Activated T-helper 17 cell treated with anti-CD3 and anti-CD28 coated beads, Interleukin-2, amount 50 U/mL, for 72 hours (primary cell): ENCODE measurements at places on chromosomes 6 and 20. TPM values are rescaled to one million over a fixed set of nuclear protein-coding genes. Genes with fewer than 3 reads are reported as not detected.

DNA sequence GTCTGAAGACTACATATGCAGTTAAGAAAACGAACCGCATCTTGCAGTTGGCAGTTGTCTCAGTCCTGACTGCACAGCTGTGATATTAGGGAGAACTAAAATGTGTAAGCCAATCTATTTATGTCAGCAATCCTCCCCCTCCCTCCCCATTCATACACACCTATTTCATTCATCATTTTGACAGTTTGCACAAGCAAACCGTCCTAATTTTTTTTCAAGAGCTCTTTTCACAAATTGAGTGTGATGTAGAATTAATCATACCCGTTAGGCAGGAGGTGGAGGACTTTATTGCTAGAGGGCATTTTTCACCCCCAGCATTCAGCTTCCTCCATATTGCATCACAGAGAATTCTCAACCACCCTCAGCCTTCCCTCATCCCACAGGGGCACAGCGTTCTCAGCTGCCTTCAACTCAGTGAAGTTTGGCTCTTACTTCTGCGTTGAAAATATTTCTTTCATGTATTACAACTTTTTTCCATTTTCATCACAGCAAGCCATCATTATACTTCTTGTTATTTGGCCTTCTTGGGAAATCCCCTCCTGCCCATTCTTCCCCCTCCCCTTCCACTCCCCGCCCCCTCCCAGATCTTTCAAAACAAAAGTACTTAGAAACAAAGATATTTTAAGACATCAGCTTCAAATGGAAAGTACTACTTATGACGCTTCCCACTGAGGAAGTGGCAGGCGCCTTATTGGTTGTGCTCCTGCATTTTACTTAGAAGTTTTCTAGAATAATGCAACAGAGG, 37.5 kb downstream of the NOX3 start:
- peak; percentile 85 for ATAC-seq

- no peak for ATAC-seq
Measured at GRCh38 chr6:154157706-154158105, 118.7 kb downstream of the OPRM1 start.

DNA sequence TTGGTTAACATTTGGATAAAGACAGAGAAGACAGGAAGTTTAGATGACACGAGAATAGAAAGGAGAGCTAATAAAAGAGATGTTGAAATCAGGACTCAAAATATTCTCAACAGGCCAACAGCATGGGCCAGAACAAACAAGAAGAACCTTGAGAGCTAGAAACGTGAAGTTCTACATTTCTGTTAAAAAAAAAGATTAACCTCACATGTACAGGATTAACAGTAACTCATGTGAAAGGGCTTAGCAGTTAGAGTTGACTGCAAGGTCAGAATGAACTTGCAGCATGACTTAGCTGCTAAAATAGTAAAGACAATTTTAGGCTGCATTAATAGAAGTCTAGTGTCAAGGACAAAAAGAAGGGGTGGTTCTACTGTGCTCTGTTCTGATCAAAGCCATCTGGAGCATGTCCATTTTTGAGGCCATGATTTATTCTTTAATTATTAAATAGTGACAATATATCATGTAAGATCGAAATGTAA, 331.1 kb upstream of the HSF2 start:
- no peak for ATAC-seq

- ATAC-seq = no peak
Measured at GRCh38 chr6:68008445-68008844, 626.6 kb upstream of the ADGRB3 start.

DNA sequence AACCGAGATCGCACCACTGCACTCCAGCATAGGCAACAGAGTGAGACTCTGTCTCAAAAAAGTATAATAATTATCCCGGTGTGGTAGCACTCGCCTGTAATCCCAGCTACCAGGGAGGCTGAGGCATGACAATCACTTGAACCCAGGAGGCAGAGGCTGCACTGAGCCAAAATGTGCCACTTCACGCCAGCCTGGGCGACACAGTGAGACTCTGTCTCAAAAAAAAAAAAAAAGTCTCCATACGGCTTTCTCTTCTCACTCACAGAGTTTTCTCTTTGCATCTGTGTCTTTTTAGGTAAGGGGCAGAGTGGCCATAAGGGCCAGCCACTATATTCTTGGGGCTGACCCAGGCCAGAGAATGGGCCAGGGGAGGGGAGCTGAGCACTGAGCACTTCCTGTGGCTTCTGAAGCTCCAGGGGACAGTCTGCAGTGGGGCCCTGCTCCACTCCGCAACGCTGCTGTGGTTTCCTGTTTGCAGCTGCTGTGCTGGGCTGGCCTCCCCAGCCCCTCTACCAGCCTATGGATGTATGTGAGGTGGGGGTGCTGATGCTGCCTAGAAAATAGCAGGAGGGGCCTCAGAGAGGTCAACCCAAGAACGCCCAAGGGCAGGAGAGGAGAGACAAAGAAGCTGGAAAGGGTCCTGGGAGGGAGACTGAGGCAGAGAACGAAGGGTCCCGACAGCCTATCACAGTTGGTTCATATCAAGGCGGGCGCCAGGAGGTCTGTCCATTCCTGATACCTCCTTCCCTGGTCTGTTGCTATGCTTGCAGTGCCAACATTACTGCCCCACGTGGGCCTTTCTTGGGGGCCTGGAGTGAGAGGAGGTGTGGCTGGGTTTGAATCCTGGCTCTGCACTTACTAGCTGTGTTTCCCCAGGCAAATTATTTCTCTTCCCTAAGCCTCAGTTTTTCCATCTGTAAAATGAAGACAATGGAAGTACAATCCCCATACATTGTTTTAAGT, 16.0 kb downstream of the SLA2 start:
- ATAC-seq = peak; percentile 90

Gene ADGRF5
- not detected for total RNA-seq

Gene PRSS16
- total RNA-seq = 1.8 TPM

DNA sequence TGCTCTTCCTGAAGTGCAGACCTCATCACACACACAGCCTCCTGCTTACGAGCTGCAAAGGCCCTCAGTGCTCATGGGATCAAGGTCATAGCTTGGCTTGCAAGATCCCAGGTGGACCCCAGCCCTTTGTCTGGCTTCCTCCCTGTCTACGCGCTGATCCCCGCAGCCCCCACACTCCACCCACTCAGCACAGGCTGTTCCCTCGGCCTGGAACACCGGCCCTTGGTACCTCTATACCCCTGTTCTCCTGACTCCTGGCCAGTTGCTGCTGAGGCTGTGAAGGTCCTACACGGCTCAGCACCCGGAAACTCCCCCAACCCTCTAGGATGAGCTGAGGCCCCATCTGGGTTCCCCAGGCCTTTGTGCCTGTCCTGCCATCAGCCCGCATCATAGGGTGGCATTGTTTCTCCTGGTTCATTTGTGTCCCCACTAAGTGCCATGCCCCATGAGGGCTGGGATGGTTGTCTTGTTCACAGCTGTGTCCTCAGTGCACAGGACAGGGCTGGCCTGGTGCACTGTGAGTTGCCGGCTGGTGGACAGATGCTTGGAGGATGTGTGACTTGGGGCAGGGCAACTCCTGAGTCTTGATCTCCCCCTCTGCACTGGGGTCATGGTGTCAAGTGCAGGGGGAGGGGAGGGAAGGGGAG, 57.0 kb downstream of the ADNP start:
- ATAC-seq = no peak

DNA sequence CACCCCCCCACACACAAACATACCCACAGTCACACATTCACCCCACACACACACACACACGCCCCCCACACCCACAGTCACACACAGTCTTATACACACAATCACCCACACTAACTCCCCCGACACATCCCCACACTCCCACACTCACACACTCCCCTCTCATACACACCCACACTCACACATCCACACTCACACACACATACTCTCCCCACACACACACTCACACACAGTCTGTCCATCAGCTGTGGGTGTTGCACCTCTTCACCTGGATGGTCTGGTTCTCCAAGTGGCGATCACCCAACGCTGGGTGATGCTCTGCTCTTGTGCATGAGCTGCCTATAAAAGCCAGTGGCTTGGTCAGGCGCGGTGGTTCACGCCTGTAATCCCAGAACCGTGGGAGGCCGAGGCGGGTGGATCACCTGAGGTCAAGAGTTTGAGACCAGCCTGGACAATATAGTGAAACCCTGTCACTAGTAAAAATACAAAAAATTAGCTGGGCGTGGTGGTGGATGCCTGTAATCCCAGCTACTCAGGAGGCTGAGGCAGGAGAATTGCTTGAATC, 158.9 kb downstream of the SMOC2 start:
- ATAC-seq = no peak

DNA sequence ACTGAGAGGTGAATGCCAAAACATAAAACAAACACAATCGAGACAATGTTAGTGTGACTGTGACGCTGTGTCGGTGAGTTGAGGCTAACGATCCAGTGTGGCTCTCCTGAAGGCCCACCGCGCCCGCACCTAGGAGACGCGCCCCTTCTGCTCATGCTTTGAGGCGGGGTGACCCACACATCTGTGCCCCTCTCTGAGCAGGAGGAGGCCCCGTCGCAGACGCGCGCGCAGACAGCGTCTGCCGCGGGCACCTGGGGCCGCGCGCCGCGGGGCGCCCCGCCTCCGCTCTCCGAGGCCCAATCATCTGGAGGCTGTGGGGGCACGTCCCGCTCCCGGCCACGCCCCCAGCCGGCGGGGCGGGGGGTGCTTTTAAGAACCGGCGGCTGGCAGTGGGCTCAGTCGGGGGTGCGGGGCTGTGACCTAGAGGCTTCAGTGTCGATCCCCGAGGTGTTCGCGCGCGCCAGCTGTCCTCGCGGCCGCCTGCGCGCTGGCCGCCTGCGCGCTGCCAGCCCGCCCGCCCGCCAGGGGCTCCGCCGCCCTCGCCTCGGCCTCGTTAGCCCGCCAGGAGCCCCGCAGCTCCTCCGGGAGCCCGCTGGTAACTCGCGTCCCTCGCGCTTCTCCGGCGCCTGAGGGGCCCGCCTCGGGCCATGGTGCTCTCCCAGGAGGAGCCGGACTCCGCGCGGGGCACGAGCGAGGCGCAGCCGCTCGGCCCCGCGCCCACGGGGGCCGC, at the start of gene SLC16A10:
TSS of gene SLC16A10 (plus strand) at position 398 of the 730 bp plus-strand sequence. CDS start at position 648, 250 bp downstream.
- ATAC-seq = peak; percentile 92

DNA sequence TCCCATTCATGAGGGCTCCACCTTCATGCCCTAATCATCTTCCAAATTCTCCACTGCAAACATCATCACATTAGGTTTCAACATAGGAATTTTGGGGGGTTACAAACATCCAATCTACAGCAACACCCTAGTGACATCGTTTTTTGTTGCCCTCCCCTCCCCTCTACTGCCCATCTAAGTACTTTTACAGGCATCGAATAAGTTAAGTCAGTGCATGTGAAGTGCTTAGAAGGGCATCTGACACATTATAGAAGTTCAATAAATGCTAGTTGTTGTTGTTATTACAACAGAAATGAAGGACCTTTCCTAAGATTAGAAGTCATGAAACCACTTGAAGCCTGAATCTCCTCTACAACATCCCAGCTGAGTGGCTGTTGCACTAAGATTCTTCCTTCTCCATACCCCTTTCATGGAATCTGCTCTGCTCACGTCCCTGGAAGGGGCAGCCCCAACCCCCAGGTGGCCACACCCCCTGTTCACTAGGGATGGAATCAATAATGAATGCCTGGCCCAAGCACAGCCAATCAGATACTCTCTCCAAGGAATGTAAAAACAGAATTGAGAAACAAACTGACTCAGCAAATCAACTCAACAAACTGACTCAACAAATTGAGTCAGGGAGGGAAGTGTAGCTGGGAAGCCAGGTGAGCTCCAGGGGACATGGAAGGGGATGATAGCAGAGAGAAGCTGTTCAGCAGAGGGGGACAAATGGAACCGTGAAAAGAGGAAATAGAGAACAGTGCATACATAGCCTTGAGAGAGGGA, 3.9 kb upstream of the LRP11 start:
- ATAC-seq = no peak

Gene SLC25A27
- 0.13 TPM for total RNA-seq

DNA sequence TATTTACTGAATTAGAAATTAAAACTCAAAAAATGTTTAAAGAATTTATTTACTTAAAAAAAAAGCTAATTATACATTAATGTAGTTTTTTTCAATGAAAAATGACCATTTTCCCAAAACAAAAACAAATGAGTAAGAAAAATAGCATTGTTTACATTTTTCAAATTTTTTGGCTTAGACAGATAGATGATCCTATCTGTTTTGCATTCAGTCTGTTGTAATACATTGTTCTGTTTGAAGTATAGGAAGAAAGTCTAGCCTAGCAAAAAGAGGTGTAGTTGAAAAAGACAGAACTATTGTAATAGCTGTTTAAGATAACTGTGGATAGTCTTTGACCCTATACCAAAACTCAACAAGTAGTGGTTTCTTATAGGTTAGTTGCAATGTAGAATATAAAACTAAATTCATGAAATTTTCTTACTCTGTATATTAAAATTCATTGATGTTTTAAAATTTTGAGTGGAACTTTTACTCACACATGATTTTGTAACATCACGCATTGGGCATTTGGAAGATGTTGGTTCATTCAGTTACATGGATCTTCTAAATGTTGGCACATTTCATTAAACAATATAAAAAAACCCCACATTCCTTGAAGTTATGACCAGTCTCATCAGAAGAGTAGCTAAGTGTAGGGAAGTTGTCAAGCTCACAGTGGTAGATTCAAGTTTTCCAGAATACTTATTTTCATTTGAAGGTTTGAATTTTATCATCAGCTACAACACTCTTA, 62.0 kb downstream of the KCNS1 start:
- ATAC-seq = no peak

DNA sequence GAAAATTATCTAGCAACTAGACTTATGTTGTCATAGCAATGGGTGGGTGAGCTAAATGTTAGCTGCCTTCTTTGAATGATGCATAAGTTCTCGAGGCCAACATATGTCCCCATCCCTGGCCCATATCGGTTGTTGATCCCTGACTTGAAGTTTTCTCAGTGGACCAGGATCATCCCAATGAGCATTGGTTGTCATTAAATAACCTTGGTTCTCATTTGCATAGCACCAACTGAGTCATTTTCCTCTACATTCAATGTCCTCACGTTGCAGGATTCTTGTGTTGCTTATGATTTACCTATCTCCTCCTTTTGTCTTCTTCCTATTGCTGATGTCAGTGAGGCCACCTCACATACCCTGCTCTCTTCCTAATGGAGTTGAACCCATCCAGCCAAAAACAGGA, 12.1 kb upstream of the AHCY start:
- no peak for ATAC-seq

DNA sequence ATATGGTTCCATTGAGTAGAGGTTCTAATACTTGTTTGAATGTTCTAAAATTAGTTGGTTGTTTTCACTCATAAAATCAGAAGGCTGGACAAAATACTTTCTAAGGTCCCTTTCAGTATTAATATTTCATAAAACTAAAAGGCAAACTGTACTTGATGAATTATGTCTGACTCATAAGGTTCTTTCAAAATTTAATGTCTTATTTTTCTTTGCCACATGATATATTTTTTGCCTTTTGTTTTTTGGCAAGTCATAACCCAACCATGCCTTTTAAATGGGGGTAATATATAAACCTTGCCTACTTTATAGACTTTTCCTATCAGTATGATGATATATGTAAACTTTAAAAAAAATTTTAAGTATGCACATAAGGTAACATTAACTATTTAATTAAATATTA, 244.7 kb downstream of the PTPRK start:
- no peak for ATAC-seq

DNA sequence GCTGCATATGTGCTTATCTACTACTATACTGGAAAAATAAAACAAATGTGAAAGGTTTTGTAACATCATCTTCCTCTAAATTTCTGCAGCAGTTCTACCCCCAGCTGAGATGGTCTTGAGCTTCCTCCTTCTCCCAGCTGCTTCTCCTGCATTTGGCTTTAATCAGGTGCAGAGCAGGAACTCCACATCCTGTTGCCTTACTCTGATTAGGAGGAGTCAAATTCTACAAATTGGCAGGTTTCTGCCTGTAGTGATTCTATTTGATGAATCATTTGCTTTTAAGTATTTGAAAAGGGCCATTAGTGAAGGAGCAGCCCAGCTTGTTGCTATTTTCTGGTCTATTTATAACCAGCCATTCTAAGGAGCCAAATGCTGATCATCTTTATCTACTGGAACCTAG, 224.5 kb downstream of the GMDS start:
- ATAC-seq = no peak
